ENCODE measurements at places on chromosomes 6 and 20.

GRCh38 chr20:50790651-50791277 lies 4.1 kb upstream of the BCAS4 start:
- DNase-seq, result peak; percentile 99

- DNase-seq, result no peak
Measured at GRCh38 chr6:22779062-22779461, 209.7 kb downstream of the HDGFL1 start.

GRCh38 chr6:21135484-21136013 lies 458.0 kb upstream of the SOX4 start:
- no peak for DNase-seq

DNA sequence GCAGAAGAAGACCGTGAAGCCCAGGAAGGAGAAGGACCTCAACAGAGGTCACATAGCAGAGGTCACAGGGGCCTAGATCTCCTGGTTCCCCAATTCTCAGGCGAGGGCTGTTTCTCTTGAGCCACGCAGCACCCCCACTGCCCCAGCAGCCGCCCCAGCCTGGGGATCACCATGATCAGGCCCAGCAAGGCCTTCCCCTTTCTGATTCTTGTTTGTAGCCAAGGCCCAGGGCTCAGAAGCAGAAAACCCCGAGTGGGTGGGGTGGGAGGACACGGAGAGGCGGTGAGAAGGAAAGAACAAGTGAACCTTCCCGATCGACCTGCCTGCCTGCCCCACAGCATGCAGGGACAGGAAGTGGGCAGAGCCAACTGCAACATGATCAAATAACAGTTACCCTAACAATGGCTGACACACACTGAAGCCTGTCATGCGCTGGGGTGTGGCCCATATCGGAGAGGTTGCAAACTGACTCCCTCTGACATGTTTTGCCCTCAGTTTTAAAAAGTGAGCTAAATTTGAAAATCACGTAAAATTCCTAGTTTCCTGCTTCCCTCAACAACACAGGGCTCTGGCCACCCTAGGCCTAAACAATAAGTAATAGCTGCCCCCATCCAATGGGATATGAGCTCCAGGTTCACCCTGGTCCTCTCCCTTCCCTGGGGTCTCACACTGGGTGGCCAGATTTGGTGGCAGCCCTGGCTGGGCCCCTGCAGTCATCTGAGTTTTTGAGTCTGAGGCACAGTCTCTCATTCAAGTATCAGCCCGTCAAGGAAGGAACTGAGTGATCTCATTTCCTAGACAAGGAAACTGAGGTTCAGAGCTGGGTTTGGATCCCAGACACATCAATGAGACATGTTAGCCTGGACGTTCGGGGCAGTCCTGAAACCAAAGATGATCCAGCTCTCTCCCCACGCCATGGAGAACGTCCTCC lies 6.5 kb downstream of the PEDS1 start:
- peak; percentile 64 for DNase-seq

GRCh38 chr6:1812487-1812886 lies 202.8 kb downstream of the FOXC1 start:
- no peak for DNase-seq

GRCh38 chr6:149129371-149130077 lies 188.0 kb upstream of the TAB2 start:
- DNase-seq, result peak; percentile 8
